ENCODE measurements at places on chromosomes 2 and 18.

DNA sequence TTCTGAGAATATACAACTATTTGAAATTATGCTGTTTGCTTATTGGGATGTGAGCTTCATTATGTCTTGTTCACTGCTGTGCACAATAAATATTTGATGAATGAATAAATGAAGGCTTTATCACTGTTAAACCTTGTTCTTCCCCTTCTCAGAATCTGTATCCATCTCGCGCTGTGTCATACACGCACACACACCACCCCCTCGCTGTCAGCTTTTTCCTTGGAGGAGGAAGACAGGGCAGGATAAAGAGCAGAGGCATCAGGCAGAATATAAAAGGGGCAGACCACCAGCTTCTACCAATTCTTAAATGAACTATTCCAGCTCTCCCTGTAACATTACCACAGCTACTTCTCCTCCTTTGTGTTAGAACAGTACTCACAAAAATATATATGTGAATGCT, 75.0 kb downstream of the CD226 start:
- no peak for DNase-seq

- DNase-seq: no peak
Measured at GRCh38 chr2:36468463-36469105, 113.0 kb downstream of the CRIM1 start.

- no peak for DNase-seq
Measured at GRCh38 chr2:186544255-186544675, 45.6 kb upstream of the ITGAV start.

DNA sequence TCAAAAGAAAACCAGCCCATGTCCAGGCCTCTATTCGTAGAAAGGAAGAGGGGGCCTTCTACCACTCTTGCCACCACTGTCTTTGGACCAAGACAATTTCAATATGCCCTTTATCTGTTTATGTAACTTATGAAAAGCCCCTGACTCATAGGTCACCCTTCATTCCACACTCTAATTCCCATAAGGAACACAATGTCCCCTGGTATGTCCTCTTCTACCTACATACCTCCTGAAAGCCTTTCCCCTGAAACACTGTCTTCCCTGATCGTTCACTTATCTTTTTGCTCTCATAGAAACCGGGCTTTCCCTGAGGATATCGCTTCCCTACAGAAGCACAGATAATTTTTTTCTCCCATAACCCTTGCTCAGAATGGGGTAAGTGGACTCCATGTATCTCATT, 13.3 kb downstream of the EIF2AK3 start:
- DNase-seq: no peak

DNA sequence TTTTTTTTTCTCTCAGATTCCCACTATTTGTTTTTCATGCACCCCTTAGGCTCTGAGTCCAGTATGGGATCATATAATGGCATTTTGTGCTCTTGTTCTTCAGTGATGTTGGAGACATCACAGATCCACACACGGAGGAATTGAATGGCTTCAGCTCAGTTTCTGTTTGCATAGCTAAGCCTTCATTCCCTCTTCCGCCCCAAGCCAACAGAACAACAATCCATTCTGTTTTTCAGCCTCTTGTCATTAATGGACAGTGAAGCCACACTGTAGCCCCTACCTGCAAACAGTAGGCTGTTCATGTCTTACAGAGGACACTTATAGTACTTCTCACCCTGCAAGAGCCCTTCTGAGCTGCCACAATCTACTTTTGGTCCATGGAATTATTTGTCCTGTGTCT, 64.0 kb upstream of the ZSWIM2 start:
- DNase-seq: no peak

GRCh38 chr2:132607426-132608090, 62.4 kb downstream of the LYPD1 start:
- DNase-seq: no peak

- DNase-seq: no peak
Measured at GRCh38 chr18:78672862-78673446, 306.7 kb upstream of the SALL3 start.

DNA sequence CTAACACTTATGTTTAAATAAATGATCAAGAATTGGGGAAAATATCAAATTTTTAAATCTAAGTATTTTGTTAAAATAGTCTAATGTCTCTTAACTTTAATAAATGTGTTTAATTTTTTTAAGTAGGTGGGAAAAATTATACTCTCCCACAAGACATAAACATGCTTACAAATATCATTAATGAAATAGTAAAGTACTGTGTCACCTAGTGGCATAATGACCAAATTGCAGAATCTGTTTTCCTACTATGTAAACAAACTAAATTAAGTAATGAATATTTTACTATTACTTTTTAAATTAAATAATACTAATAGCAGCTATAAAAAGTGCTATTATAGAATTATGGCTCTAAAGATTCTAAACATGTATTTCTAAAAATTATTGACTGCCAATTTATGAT, 52.0 kb upstream of the CHAC2 start:
- no peak for DNase-seq
